ENCODE measurements at places on chromosomes 5 and 9. TPM values are rescaled to one million over a fixed set of nuclear protein-coding genes. Genes with fewer than 3 reads are reported as not detected.

- DNase-seq = peak; percentile 65
Measured at GRCh38 chr5:53397845-53398244, 82.6 kb upstream of the FST start.

- no peak for DNase-seq
Measured at GRCh38 chr9:130292106-130292505, 26.5 kb downstream of the HMCN2 start.

PCDHGB2 gene
- 1.9 TPM for total RNA-seq

DNA sequence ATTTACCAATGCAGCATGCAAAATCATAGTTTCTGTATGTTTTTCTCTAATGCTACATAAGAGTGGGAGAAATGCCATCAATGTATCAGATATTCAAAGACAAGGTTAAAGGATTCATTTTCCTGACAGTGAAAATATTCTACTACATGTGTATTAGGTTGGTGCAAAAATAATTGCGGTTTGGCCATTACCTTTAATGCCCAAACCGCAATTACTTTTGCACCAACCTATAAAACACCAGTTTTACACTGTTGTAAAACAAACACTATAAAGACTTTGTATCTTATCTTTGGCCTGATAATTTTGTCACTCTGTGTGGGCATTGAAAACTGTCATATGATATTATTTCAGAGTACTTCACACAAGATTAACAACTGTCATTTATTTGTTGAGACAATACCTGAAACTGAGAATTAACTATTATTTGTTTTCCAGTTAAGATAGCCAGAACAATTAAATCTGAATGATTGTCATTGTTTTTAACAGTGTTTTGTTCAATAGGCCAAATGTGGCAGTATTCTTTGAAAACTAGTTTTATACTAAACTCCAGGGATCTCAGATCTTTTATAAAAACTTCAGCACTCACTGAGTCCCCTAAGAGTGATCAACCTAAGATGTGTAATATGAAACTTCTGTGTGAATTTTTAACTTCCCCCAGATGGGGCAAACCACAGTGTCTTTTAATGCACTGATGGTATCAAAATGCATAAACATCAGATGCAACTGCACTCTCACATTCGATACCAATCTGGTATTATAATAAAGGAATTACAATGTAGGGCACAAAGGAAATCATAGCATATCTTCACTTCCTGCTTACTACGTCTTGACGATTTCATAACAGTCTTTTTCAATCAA, 53.8 kb upstream of the FBN2 start:
- DNase-seq = no peak

GRCh38 chr9:126561582-126561981, 52.1 kb upstream of the LMX1B start:
- no peak for DNase-seq

DNA sequence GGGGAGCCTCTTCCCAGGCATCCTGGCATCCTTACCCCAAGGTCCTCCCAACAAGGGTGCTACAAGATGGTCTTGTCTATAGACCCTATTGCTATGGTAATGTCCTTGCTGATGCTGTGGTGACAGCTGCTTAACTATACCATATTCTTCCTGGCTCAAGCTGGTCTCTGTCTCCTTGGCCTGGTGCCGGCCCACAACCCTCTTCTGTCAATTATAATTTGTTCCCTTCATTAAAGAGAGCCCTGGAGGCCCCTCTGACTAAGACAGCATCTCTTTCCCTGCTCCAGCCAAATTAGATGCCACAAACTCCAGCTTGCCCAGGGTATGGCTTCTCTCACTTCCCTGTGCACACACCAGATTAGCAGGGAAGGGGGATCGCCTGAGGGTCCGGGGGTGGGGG, 86.7 kb downstream of the PSD2 start:
- DNase-seq = no peak

DNA sequence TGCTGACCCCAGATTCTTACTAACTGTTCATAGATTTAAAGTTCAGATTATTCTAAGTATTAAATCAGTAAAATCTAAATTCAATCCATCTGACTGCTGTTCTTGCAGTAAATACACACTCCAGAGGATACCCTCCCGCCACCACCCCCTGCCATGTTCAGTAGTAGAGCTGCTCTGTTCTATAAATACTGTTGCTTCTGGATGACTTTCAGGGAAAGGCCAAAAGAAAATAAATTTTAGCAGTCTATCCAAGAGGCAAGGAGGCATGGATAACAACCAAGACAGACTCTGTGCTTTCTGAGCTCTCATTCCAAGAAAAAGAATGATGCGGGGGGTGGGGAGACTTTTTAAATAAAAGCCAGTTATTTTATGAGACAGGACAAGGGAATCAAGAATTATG, 115.1 kb downstream of the ADAMTS6 start:
- DNase-seq = no peak

GRCh38 chr9:128825923-128826700, 3.5 kb downstream of the SPOUT1 start:
- no peak for DNase-seq

C9orf153 gene
- total RNA-seq = not detected

PCDHGC3 gene
- 50.8 TPM for total RNA-seq

- no peak for DNase-seq
Measured at GRCh38 chr9:130432796-130433167, 12.0 kb upstream of the ASS1 start.

GRCh38 chr9:137760426-137760825, 117.2 kb upstream of the CACNA1B start:
- no peak for DNase-seq
